ENCODE measurements at places on chromosomes 16 and 17.
A peak's percentile ranks its signal among the peaks of the same experiment; 100 is the strongest.

DNA sequence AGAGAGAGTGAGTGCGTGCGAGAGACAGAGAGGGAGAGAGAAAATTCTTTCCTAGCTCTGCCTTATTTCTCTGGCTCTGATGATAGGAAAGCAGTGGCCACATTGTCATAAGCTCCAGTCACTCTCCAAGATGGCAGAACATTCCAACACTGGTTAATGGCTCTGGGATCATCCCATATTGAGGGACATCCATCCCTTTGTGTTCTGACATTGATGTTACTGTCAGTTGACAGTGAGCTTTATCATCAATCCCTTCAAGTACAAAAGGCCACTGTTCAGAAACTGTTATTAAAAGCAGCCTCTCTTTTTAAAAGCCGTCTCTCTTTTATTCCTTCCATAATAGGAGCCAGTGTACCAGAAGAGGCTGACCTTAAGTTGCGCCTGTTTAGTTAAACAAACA lies 1084.9 kb upstream of the RBFOX1 start:
- DNase-seq: no peak

DNA sequence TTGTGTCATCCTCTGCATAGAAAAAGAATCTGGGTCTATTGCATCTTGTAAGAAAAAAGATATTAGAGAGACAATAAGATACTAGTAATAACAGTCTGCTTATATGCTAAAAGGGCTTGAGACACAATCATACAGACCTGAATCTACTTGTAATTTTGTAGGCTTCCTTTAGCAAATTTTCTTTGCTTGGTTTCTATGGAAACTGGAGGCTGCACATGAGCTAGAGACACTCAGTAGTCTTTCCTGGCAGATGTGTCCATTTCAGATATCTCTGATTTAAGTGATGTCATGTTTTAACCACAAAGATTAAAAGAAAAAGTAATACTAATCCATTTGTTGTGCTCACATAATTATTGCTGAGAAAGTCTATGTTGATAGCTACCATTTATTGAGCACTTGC lies 123.9 kb upstream of the GNAO1 start:
- no peak for DNase-seq

DNA sequence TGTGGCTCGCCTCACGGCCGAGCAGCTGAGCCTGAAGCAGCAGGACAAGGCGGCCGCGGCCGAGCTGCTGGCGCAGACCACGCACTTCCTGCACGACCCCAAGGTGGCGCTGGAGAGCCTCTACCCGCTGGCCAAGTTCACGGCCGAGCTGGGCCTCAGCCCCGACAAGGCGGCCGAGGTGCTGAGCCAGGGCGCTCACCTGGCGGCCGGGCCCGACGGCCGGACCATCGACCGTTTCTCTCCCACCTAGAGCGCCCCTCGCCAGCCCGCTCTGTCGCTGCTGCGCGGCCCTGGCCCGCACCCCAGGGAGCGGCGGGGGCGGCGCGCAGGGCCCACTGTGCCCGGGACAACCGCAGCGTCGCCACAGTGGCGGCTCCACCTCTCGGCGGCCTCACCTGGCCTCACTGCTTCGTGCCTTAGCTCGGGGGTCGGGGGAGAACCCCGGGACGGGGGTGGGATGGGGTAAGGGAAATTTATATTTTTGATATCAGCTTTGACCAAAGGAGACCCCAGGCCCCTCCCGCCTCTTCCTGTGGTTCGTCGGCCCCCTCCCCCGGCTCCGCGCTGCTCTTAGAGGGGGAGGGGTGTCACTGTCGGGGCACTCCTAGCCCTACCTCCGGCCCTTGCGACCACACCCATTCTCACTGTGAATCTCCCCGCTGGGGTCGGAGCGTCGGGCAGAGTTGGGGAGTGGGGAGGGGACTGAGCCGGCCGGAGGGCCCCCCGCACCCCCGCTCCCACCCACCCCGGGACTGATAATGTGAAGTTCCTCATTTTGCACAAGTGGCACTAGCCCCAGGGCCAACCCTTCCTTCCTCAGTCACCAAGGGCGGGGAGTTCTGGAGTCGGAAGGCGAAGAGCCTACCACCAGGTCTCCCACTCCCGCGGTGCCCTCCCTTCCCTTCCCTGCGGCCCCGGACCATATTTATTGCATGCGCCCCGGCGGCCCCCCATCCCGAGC lies 4.0 kb downstream of the HIC1 start:
- peak; percentile 89 for DNase-seq

DNA sequence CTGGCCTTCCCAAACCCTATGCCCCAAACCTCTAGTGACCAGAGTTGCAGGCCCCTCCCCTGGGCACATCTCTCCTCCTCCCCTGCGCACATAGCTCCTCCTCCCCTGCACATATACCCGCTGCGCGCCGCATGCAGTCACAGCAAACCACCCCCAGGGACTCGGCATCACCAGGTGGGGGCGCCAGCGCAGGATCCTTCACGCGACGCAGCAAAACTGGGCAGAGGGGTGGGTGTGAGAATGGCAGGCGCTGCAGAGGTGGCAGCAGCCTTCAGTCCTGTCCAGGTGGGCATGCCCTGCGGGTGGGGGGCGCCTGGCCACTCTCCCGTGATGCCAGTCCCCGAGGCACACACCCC lies 5.6 kb downstream of the CORO6 start:
- peak; percentile 94 for DNase-seq

- DNase-seq: no peak
These were observed 64.5 kb downstream of the SHISA6 start for GRCh38 chr17:11305524-11305923.

- no peak for DNase-seq
These were observed 28.4 kb upstream of the GLG1 start for GRCh38 chr16:74635303-74635702.

DNA sequence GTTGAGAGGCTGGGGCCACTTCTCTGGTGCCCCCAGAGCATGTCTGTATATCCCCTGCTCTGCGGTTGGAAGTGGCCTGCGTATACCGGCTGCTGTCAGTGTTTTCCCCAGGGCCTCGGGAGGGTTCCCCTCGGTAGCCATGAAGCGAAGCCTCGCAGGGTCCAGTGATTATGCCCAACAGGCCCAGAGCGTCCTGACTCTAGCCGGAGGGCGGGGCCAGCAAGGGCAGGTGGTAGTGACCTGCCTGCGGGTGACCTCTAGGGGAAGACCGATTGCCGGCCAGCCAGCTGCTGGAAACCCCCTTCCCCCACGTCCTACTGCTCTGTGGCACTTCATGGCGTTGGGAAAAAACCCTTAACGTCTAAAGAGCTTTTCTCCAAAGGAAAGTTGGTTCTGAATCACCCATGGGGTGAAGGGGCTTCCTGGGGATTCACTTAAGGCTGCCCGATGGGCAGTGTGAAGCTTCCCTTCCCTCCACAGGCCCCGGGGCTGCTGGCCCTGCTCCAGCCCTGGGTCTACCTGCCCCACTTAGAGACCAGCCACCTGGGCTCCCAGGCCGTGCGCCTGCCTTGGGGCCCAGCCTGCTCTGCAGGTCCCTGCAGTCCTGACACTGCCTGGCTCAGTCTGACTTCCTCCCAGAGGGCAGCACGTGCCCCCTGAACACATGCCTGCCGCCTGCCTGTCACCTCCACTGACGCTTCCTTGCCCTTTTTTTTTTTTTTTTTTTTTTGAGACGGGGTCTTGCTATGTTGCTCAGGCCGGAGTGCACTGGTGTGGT lies 72.8 kb downstream of the SOCS1 start:
- no peak for DNase-seq

- no peak for DNase-seq
These were observed 8.1 kb upstream of the DNASE1 start for GRCh38 chr16:3646348-3646920.

DNA sequence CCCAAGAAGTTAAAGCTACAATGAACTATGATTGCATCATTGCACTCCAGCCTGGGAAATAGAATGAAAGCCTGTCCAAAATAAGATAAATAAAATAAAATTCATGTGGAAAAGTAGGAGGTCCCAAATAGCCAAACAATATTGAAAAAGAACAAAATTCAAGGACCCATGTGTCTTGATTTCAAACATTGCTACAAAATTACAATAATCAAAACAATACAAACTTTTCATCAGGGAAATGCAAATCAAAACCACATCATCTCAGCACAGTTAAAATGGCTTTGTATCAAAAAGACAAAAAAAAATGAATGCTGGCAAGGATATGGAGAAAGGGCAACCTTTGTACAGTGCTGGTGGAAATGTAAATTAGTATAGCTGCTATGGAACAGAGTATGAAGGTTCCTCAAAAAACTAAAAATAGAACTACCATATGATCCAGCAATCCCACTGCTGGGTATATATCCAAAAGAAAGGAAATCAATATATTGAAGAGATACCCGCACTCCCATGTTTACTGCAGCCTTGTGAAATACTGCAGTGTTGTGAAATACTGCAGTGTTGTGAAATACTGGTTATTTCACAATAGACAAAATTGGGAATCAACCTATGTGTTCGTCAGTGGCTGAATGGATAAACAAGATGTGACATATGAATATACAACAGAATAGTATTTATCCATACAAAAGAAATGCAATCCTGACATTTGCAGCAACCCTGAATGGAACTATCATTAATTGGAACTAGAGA lies 24.5 kb upstream of the ZNF287 start:
- peak; percentile 67 for DNase-seq

GRCh38 chr17:80220054-80220735 lies at the start of the genes SGSH and SLC26A11:
TSS of gene SGSH (minus strand) at chr17:80220333. CDS start at chr17:80220313, 20 bp downstream.
TSS of gene SLC26A11 (plus strand) at chr17:80220427. CDS start at chr17:80221561, 1,134 bp downstream.
- DNase-seq: peak; percentile 21

GRCh38 chr16:84357191-84357651 lies 11.1 kb upstream of the ATP2C2 start:
- DNase-seq: peak; percentile 97

- DNase-seq: peak; percentile 63
These were observed 8.2 kb downstream of the CAPN15 start for GRCh38 chr16:535446-536405.

GRCh38 chr17:50194140-50194933 lies 7.1 kb downstream of the COL1A1 start:
- no peak for DNase-seq

- peak; percentile 27 for DNase-seq
These were observed 2.7 kb downstream of the KRT36 start for GRCh38 chr17:41486809-41487530.

GRCh38 chr17:9798008-9798407 lies 6.6 kb upstream of the DHRS7C start:
- no peak for DNase-seq

DNA sequence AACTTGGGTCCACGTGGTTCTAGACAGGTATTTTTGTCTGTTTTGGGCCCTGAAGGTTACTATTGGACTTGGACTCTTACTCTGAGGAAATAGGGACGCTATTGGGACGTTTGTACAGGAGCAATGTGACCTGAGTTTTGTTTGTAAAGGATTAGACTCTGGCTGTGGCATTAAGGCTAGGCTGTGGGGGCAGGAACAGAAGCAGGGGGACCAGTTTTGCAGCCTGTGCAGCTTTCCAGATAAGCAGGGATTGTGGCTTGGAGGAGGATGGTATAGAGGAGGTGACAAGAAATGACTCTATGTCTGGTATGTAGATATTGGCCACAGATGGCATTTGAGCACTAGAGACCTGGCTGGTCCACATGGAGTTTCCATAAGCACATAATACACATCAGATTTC lies 12.8 kb downstream of the NOD2 start:
- DNase-seq: no peak

DNA sequence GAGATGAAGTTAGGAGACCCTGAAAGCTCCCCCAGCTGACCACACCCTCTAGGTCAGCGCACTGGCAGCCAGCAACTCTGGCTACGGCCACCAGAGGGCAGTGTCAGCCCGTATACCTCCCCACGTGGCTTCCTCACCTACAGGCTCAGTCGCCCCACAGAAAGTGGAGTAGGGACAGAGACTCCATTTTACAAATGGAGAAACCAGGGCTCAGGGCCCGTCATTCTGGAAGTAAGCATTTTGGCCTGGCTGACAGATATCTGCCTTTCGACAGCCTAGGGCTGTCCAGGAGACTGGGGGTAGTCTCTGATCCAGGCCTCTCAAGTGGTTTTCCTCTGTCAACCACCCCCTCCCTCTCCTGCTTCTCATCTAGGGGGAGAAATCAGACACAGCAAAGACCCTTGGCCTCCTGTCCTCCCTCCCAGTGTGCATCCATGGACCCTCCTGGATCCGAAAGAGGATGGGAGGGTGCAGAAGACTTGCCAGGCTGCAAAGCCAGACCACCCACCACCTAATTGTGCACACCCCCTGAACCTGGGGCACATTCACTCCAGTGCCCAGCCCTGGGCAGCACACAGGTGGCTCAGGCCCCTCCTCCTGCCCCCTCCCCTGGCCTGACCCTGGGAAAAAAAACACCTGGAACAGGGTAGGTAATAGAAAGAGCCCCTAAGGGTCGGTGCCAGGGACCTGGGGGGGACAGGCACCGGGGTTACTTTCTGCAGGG lies 3.8 kb upstream of the HAP1 start:
- peak; percentile 85 for DNase-seq

DNA sequence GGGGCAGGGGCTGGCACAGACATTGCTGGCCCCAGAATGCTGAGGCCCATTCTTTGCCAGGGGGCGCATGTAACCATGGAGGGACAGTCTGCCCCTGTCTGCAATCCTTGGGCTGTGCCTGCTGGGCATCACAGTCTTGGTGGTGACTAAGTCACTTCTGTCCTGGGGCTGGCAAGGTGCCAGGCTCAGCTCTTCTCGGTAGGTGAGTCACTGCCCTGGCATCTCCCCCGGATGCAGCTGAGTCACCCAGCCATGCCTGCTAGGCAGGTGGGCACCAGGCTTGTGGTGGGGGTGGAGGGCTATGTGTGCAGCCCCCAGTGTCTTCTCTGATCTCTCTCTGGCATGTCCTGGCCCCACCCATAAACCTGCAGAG lies 5.6 kb downstream of the RARA start:
- DNase-seq: peak; percentile 74
